ENCODE measurements at places on chromosomes 13 and 19. TPM values are rescaled to one million over a fixed set of nuclear protein-coding genes. Genes with fewer than 3 reads are reported as not detected.

- DNase-seq: no peak
These were observed 5.9 kb downstream of the PRR36 start for GRCh38 chr19:7868326-7868670.

DNA sequence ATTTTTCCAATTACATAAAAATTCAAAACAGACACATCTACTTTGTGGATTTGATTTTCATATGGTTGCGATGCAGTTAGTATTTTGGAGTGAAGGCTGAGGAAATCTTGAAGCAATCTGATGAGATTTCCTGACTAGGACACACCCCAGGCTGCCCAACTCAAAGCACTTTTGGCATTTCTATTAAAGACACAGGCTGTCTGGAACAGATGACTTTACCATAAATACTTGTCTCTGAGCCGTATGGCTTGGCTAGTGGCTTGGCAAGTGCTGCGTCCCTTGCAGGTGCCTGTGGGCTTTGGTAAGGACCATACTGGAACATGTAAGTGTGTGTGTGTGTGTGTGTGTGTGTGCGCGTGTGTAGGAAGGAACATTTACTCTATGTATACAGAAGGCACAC is 218.8 kb downstream of the FGF9 start:
- no peak for DNase-seq

GRCh38 chr13:24882665-24883064 is 118.7 kb downstream of the RNF17 start:
- DNase-seq: no peak

The C1QTNF9B gene
- not detected for polyA plus RNA-seq

The ERICH4 gene
- not detected for polyA plus RNA-seq
